ENCODE measurements at places on chromosomes 12 and 14.

DNA sequence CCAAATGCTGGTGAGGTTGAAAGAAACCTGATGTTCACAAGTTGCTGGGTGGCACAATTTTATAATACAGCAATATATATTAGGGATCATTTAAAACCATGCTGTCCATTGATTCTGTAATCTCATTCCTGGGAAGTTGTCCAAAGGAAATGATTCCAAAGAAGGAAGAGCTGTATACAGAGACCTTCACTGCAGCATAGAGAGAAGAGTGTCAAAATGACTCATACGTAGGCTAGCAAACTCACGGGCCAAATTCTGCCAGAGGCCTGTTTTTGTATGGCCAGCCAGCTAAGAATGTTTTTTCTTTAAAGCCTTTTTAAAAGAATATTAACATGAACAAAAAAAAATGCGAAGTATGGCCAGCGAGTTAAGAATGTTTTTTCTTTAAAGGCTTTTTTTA, 69.2 kb upstream of the MED13L start:
- DNase-seq = no peak

DNA sequence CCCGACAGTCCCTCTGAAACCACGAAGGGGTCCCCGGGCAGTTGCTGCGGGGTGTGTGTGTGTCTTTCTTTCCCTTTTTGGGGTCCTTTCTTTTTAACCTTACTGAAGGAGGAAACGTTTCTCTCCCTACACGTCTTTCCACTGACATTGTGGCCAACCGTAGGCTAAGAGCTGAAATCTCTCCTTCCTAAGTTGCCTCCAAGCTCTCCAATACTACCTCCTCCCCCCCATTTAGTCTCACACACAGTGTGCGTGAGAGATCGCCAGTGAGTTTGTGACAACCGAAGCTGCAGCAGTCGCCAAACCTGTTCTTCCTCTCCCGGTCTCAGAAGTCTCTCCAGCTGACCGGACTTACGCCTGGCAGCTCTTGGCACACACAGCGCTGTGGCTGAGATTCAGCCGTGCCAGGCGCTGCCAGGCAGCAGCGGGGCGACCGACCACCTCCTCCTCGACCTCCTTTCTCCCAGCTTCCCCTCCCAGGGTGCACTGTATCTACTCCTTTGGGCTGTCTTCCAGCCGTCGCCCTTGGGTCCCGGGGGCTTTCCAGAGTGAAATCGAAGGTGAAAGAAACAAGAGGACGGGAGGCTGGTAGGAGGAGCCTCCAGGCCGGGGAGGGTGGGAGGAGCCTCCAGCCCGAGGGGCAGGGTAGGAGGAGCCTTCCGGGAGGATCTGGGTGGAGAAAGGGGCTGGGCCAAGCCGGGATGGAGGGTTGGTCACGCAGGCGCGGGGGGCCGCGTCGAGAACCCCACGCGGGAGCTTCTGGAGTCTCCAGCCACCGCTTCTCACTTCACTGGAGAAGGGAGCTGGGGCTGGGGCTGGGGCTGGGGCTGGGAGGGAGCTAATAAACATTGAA, at the start of gene TMTC2:
TSS of gene TMTC2 (plus strand) at position 739 of the 853 bp plus-strand sequence.
- DNase-seq = peak; percentile 94

DNA sequence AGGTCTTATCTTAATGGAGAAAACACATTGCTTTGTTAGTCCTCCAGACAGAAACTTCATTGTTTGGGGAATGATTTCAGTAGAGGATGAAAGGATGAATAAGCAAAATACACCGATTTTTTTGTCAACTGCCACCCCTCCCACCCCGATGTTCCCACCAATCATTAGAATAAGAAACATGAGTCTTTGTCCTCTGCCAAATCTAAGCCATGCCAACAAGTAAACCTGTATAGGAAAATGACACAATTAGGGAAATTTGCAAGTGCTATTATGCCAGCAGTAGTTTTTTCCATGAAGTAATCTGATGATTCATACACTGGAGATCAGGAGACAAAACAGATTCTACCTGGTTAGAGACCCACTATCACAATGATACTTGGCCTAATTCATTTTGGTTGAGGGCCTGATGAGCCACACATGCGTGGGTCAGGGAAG, 35.9 kb downstream of the FLRT2 start:
- DNase-seq = no peak

GRCh38 chr12:31297572-31298514, 28.1 kb downstream of the SINHCAF start:
- DNase-seq = no peak

DNA sequence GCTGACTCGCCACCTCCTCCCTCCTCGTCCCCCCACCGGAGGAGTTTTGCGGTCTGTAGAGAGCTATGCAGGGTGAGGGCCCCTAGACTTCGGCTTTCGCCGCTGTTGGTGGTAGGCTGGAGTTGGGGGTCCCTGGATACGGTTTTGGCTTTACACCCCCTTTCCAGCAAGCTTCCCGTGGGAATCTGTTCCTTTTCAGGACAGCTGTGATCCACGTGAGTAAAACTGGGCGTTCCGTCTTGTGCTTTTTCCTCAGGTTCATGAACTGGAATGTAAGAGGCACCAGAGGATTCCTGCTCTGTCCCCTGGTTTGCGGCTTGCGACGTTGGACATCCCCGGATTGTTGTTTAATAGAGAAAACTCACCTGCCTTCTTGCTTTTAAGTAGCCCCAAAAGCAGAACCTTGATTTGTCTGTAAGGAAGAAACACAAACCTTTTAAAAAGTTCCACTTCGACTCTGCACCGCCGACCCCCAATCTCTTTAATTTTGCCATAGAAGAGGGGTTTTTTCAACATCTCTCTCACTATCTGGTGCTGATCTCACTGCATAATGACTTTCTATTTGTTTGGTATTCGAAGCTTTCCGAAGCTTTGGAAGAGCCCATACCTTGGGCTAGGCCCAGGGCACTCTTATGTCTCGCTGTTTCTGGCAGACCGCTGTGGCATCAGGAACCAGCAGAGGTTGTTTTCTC, 490 bp downstream of the PRORP start:
- DNase-seq = peak; percentile 11

- no peak for DNase-seq
These were observed 43.1 kb downstream of the PRKAB1 start for GRCh38 chr12:119710965-119711551.

DNA sequence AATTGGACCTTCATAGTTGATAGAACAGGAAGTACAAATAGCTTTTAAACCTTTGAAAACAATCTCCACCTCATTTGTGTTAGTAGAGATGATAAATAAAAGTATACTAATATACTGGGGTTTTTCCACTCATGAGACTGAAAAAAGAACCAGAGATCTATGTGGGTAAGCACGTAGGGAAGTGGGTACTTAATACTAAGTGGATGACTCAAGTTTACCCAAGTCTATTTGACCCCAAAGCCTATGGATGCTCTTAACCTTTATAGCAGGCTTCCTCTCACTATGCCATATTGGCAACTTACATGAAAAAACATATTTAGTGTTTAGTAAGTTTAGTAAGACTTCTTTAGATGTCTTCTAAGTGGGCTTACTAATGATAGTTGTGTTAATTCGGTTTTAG, 49.2 kb upstream of the CHPT1 start:
- DNase-seq = no peak

DNA sequence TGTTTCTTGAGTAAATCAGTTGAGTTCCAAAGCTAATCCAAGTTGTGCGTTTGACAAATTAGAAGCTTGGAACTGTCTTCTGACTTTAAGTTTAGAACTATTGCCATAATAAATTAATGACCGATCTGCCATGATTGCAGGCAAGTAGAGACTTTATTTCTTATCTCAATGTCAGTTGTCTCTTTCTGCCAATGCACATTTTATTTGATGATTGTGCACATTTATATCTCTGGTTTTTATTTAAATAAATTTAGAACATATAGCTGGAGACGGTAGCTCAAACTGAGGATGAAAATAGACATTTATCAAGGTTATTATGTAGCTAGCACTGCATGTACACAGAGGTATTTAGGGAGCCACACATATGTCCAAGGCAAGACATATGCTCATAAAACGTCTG, 34.1 kb downstream of the SLCO1B1 start:
- DNase-seq = no peak

DNA sequence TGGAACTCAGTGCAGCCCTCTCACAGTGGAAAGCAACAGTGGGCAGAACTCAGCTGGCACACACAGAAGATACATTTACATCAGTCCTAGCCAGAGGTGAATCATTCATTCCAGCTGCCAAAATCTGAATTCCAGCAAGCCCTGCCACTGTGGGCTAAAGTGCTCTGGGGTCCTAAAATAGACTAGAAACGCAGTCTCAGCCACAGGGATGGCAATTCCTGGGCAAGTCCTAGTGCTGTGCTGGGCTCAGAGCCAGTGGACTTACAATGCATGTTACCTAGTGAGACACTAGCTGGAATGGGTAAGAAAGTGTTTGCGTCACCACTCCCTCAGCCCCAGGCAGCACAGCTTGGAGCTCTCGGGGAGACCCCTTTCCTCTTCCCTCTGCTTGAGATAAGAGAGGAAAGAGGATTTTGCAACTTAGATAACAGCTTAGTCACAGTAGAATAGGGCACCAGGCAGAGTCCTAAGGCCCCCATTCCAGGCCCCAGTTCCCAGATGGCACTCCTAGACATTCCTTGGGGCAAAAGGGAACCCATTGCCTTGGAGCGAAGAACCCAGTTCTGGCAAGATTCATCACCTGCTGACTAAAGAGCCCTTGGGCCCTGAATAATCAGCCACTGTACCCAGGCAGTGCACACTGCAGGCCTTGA, 592.9 kb downstream of the FSCB start:
- no peak for DNase-seq

- peak; percentile 12 for DNase-seq
These were observed 71.5 kb upstream of the DAAM1 start for GRCh38 chr14:59116984-59117415.

DNA sequence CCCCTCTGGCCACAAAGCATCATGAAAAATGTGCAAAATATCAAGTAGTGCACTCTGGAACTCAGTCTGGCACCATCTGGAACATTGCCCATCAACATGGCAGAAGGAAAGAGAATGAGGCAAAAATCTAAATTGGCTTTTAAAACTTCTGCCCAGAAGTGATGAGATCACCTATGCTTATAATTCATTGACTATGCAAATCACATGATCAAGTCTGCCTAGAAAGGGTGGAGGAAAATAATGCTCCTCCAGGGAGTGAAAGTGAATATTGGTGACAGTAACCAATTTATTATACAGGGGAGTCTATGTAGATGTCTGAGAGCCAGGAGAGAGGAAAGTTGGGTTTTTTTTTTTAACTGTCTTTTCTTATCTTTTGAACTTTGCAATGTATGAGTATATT, 73.3 kb upstream of the HIF1A start:
- DNase-seq = no peak

DNA sequence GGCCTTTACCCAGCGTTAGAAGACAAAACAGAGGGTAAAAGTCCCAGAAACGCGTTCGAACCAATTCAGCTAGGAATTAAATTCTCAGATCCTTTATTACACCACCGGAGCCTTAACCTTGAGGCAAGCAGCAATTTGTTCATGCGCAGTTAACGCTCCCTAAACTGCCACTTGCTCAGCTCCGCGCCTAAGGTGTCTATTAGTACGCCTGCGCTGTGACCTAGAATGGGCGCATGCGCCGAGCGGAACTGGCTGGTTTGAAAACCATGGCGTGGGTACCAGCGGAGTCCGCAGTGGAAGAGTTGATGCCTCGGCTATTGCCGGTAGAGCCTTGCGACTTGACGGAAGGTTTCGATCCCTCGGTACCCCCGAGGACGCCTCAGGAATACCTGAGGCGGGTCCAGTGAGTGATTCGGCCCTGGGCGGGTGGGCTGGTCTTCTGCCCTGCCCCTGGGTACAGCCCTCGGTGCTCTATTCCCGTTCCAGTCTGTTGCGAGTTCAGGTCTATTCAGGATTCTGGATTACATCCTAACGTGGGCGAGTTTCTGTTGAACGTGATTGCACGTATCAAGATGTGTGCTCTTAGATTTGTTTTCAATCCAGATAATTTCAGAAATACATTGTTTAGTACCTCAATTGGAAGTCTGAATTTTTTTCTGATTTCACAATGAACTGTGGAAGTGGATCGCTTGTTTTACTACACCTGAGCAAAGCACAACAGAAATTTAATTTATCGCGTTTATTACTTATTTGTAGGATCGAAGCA, at the start of gene GEMIN2:
TSS of gene GEMIN2 (plus strand) at position 251 of the 766 bp plus-strand sequence. CDS start at position 267, 16 bp downstream.
- peak; percentile 96 for DNase-seq

GRCh38 chr14:66508547-66508845, 549 bp downstream of the GPHN start:
- DNase-seq = no peak

DNA sequence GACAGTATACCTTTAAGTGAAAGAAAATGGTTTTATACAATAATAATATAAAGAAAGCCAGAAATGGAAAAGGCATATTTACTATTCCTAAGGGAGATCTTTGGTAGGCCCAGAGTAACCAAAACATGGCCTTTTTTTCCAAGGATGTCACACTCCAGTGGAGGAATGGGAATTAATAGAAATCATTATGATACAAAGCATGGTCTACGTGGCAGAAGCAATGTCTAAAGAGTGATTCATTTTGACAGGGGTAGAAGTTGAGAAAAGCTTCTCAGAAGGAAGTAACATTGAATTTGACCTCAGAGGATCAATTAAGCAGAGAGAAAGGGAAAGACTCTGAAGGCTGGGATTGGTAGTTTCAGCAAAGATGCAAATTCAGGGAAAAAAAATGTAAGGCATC, 208.6 kb downstream of the BTG1 start:
- no peak for DNase-seq

GRCh38 chr12:8905546-8905945, 8.8 kb upstream of the PHC1 start:
- DNase-seq = no peak

- DNase-seq = no peak
These were observed 22.3 kb upstream of the PPP2R5E start for GRCh38 chr14:63565448-63565847.

- DNase-seq = no peak
These were observed 374 bp downstream of the CYP46A1 start for GRCh38 chr14:99684410-99684934.

DNA sequence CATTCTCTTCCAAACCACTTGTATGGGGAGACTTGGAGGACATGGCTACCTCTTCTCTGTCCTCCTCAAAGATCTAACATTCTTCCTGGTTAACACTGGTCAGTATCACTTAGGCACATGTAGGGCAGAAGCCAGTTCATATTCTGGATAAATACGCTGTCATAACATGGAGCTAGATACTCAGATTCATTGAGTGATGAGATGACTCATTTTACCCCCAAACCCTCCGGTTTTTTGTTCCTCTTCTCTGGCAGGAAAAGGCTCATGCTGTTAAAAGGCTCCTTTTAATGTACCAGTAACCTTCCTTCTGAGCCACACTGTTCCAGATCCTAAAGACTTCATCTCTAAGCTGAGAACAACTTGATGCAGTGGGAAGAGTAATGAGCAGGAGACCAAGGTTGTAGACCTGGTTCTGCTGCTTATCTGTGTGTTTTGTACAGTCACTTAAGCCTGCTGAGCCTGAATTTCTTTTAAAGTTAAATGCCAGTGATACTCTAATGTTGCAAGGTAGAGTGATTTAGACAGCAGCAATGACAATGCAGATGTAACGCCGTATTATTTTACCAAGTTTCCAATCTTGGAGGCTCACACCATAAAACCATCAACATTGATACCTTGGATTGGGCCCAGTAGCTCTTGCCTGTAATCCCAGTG, 57.3 kb upstream of the ELK3 start:
- DNase-seq = no peak

GRCh38 chr14:80924365-80925103, 17.0 kb downstream of the CEP128 start:
- DNase-seq = no peak

- DNase-seq = no peak
These were observed 12.4 kb upstream of the HHIPL1 start for GRCh38 chr14:99632410-99633035.

GRCh38 chr14:24408764-24409163, 10.0 kb downstream of the NYNRIN start:
- DNase-seq = no peak
